Right ventricle myocardium inferior (tissue), 1 donor: ENCODE measurements at places on chromosomes 7 and 10.

DNA sequence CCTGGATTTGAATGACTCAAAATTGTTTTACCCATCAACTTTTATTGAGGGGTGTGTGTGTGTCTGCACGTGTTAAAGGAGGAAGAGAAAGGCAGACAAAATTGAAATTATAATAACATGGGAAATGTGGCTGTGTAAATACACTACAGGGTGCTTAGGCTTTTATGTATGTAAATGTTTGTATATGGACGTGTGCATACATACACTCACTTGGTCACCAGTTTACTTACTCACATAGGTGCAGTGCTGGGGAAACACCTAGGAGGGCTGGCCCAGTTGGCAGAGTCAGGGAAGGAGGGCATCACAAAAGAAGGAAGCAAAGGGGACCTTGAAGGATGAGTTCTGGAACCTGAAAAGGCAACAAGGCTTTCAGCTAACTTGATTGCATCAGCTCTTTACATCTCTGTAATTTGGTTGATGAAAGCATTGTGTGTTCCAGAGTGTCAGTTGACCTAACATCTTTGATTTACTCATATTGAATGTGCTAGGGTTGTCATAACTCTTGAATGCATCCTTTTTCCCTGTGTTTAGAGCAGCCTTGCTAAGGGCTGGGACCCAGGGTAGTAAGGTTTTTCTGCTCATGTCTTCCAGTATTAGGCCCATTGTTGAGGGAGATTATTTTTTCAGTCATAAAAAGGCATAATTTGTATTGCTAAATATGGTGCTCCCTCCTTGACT, 10.2 kb downstream of the WDR11 start:
- no peak for DNase-seq

DNA sequence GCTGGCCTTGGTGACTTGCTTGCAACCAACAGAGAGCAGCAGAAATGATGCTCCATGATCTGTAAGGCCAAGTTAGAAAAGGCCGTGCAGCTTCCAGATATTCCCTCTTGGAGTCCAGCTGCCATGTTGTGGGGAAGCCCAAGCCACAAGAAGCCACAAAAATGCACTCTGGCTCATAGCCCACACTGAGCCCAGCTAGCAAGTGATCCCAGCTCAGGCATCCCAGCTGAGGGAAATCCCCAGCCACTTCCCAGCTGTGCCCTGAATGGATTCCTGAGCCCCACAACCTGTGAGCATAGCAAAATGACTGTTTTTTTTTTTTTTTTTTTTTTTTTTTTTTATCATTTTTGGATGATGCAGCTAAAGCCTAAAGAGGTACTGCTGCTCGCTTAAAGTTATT, 11.1 kb upstream of the SDK1 start:
- no peak for DNase-seq

- DNase-seq: no peak
Observed at GRCh38 chr10:114990991-114991390, 53.0 kb downstream of the TRUB1 start.

- no peak for DNase-seq
Observed at GRCh38 chr7:29809533-29810155, 3.3 kb downstream of the WIPF3 start.

- DNase-seq: no peak
Observed at GRCh38 chr10:120734483-120735078, 116.6 kb upstream of the WDR11 start.

GRCh38 chr7:11607686-11608085, 224.3 kb downstream of the THSD7A start:
- no peak for DNase-seq

- DNase-seq: no peak
Observed at GRCh38 chr10:48478980-48479811, 125.7 kb downstream of the ARHGAP22 start.

GRCh38 chr7:142568435-142569097, 180.7 kb upstream of the PRSS1 start:
- DNase-seq: no peak

DNA sequence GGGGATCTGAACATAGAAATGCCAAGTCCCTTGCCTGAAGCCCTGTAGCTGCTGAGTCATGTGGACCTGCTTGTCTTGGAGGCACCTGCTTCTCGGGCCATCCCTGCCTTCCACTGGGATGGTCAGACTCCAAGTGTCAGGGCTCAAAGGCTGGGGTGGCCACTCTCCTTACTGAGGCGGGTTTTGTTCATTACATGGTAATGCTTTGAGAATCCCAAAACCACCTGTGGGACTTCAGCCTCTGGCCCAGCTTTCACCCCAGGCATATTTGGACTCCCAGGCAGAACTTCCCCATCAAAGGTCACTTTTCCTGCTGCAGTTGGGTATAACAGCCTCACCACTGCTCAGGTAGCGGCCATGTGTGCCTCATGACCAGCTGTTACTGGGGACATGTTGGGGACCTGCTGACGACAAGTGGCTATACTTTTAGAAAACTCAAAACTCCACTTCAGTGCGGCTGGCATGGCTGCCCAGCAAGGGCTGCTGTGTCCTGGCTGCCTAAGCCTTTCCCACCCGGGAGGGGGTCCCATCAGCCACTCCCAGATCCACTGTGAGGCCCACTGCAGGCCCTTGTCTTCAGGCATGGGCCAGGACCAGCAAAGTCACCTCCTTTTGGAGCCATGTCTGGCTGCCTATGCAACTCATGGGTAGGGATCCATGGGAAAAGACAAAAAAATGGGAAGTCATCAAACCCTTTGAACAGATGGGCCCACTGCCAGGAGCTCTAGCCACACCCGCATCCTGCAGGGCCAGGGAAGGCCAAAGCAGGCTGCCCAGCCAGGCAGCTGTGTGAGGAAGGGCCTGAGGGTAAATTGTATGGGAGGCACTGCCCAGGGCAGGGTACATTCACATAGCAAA, 96.7 kb downstream of the ARHGAP22 start:
- no peak for DNase-seq

- DNase-seq: no peak
Observed at GRCh38 chr7:33893377-33893776, 12.0 kb upstream of the BMPER start.

DNA sequence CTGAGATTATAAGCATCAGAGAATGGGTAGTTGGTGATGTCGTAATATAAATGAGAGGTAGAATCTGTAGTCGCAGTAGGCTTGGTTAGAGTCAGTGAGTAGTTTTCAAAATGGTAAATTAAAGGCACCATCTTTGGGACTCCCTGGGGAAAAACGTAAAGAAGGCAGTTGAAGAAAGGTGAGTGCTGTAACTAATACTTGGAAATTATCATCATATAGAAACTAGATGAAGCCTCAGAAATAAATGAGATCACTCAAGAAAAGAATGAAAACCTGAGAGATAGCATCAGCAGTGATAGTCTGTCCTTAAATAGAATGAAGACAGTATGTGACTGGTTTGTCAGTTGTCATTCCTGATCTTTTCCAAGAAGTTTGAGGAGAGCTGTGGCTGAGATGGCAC, 23.8 kb downstream of the PALS2 start:
- no peak for DNase-seq

- no peak for DNase-seq
Observed at GRCh38 chr7:117688126-117688525, 185.1 kb downstream of the CTTNBP2 start.

- DNase-seq: no peak
Observed at GRCh38 chr7:156918635-156919034, 25.7 kb upstream of the LMBR1 start.

GRCh38 chr7:134885967-134886352, 100.3 kb upstream of the AGBL3 start:
- DNase-seq: no peak

- no peak for DNase-seq
Observed at GRCh38 chr10:43044448-43044921, 32.4 kb upstream of the RET start.

DNA sequence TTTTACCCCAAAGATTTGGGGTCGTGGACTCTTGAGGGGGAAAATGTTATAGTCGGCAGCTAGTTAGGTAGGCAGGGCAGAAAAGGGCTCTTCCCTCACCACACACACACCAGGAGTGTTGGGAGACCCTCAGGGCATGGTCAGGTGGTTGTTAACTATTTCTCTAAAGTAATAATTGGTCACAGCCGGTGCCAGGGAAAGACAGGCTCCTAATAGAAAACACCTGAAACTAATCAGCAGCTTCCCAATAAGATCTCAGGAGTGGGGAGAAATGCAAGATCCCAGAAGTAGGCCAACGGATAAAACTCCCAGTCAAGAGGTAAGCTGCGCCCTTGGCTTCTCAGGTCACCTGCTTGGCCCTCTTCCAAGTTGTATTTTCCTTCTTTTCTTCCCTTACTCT, 213.1 kb downstream of the PHTF2 start:
- no peak for DNase-seq

- DNase-seq: no peak
Observed at GRCh38 chr10:27258838-27259812, 18.5 kb upstream of the ACBD5 start.
